Activated gamma-delta T cell treated with anti-CD3 and anti-CD28 coated beads, Interleukin-2, amount 50 U/mL, for 16 hours (primary cell): ENCODE measurements at places on chromosomes 12 and 14.

DNA sequence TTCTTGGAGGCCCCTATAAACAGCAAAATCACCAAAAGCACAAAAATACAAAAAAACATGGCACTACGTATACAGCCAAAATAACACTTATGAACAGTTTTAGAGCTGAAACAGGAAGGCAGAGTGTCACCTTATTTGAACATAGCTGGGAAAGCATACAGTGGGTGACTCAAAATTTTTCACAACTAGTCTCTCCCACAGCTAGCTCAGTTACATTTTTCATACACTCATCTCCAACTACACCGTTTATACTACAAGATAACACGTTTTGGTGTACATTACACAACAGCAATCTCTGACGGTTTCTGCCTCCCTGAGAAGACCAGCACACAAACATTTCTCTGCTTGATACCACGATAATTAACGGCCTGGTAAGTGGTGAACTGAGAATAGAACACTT lies 2.9 kb downstream of the RAD52 start:
- no peak for DNase-seq

DNA sequence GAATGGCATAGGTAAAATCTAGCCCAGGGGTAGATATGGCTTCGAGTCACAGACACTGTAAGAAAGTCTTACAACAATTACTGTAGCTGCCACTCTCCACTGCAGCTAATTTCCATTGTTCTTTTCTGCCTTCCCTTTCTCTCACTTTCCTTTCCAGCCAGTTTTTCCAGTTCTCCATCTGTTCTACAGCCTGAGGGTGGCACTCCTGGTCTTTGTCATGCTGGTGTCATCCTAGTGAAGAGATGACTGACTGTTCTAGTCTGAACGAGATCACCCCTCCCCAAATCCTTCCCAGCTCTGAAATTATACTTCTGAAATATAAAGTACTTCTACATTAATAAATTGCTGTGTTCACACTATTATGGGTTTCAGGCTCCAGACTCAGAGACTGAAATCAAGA lies 74.2 kb upstream of the CSRP2 start:
- DNase-seq: no peak

- no peak for DNase-seq
Observed at GRCh38 chr14:85363358-85363757, 166.6 kb upstream of the FLRT2 start.

DNA sequence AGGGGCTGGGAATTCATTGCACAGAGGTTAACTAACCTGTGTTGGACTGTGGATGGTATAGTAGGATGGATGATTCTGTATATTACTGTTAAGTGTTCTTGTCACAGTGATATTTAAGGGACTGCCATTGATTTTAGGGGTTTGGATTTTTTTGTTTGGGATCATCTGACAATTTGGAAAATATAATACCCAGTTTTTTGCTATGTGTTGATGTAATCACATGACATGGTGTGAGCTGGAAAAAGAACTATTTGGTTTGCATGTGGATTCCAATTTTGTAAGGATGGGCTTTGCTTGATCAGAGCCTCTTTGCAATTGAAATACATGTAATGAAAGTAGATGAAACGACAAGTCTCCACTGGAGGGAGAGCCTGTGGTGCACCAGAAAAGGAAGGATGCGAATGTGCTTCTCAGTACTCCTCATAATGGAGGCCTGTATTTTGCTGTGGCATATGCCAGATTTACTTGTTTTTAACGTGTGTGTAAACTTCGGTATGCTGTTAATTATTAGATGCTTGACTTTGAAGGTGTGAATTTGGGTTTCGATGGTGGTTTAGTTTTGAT lies 2.7 kb downstream of the DYRK2 start:
- DNase-seq: no peak

DNA sequence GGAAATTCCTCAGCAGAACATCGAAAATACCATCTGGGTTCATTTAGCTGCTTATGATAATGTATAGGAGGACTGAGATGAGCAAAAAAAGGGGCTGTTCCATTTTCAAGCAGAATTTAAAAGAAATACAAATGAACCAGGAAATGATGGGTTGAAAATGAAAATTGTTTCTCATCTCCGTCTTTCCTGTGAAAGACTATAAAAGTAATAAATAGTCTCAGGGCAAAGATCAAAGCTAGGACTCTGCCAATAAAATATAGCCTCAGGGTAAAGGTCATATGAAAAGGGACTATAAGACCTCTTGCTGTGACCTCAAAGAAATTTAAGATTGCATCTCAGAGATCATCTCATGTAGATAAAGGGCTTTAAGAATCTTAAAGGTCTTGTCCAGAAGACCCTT lies 478.0 kb downstream of the BTG1 start:
- no peak for DNase-seq

DNA sequence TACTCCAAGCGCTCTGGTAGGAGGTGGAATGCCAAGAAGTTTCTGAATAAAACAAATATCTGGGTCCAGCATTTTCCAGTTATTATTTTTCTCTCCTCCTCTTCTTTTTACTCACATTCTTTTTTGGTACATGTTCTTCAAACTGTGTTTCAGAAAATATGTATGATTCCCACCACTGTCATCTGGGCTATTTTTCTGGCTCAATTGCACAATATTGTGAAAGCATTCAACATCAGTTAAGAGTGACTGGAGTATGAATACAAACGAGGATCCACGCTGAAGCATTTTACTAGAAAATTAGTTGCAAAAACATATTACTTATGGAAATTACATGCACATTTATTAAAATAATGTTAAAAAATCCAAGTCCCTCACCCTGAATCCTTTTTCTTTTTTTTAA lies 61.5 kb downstream of the KCNMB4 start:
- DNase-seq: no peak

DNA sequence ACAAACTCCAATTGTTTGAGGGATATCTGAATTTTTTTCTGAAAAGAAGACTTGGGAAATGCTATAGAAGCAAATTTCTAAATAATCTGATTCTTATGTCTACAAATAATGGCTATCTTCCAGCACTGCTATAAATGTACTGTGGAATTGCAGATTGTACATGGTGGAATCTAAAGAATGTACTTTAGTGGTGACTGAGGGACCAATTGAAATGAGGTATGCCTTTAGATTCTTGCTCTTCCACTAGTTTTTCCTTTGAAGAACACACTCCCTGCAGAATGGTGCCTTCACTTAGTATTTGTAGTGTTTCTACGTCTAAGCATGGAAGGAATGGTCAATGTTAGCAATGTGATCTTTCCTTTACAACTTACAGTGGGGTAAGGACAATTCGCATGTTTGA lies 11.7 kb upstream of the PRB4 start:
- DNase-seq: no peak

DNA sequence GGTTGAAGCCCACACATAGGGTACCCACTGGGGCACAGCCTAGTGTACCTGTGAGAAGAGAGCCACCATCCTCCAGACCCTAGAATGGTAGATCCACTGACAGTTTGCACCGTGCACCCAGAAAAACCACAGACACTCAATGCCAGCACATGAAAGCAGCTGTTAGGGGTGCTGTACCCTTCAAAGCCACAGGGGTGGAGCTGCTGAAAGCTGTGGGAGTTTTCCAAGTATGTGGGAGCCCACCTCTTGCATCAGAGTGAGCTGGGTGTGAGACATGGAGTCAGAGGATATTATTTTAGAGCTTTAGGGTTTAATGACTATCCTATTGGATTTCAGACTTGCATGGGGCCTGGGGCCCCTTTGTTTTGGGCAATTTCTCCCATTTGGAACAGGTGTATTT lies 30.5 kb downstream of the TSPAN19 start:
- no peak for DNase-seq

DNA sequence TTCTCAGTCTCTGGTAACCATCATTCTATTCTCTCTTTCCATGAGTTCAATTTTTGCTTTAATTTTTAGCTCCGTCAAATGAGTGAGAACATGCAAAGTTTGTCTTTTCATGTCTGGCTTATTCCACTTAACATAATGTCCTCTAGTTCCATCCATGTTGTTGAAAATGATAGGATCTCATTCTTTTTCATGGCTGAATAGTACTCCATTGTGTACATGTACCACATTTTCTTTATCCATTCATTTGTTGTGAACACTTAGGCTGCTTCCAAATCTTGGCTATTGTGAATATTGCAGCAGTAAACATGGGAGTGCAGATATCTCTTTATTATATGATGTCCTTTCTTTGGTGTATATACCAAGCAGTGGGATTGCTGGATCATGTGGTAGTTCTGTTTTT lies 145.4 kb upstream of the E2F7 start:
- DNase-seq: no peak

- no peak for DNase-seq
Observed at GRCh38 chr12:109139360-109139759, 23.0 kb downstream of the ACACB start.

- no peak for DNase-seq
Observed at GRCh38 chr12:66065641-66066136, 64.9 kb downstream of the LLPH start.

GRCh38 chr14:95119336-95119735 lies 38.0 kb downstream of the DICER1 start:
- no peak for DNase-seq

DNA sequence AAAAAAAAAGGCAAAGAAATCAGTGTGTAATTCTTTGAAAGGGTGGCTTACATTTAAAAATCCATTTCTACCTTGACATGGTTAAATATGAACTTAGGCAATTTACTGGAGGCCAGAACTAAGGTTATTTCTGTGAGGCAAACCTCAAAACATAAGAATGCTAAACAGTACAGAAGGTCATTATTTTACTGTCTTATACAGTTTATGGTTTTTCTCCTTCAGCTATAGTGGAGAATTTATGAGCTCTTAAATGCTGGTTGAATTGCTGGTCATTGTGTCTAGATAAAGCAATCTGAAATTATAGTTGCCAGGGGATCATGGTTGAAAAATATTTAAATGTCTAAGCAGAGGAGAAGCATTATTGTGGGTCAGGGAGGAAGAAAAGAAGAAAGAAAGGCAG lies 70.5 kb downstream of the TRIM9 start:
- no peak for DNase-seq

- DNase-seq: no peak
Observed at GRCh38 chr12:105076913-105077312, 7.3 kb downstream of the ALDH1L2 start.

DNA sequence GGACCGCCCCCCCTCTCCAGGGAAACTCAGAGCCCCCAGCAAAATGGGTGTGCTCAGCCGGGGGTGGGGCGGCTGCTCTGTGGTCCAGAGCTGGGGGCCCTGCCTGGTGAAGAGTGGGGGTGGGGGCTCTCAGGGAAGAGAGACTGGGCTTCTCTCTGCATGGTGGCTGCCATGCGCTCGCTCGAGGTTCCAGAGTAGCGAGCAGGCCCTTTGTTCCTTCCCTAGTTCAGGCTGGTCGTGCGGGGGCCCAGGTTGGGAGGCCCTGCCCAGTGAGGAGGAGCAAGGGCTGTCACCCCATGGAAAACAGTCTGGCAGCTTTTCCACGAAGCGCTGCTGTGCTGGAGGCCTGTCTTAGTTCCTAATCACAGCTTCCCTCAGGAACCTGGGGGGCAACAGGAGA lies 134.6 kb downstream of the AEBP2 start:
- no peak for DNase-seq

DNA sequence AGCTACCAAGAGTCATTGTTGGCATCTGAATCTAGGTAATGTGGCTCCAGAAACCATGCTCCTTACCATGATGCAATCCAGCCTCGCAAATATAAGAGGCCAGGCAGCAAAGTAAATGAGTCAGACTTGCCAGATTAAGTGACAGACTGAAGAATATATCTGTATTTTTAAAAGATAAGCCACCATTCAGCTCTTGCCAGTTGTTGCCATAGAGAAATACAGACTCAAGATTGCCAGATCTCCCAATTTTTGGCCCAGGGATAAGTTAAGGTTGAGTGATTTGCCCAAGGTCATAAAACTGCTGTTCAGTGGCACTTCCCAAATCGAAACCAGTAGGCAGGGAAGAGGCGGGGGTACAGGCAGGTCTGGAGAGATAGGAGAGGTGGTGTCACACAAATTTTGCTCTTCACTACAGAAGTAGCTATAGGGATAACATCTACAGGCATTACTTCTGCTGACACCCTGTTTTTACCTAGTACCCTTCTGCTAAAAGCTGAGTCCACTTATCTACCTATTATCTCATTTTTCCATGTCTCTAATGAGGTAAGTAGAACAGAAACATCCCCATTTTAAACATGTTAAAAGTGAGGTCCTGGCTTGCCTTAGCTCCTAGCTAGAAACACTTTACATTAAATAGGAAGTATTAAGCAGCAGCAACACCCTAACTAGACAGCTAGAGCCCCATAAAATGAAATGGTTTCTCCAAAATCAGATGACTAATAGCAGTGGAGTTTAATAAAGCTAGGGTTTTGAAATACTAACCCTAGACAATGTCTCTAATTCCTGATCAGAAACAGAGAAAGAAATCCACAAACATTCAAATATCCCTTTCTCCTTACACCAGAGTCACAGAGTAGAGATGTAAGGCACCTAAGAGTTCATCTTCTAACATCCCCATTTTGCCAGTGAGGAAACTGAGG lies 19.5 kb downstream of the DCAF5 start:
- DNase-seq: no peak

DNA sequence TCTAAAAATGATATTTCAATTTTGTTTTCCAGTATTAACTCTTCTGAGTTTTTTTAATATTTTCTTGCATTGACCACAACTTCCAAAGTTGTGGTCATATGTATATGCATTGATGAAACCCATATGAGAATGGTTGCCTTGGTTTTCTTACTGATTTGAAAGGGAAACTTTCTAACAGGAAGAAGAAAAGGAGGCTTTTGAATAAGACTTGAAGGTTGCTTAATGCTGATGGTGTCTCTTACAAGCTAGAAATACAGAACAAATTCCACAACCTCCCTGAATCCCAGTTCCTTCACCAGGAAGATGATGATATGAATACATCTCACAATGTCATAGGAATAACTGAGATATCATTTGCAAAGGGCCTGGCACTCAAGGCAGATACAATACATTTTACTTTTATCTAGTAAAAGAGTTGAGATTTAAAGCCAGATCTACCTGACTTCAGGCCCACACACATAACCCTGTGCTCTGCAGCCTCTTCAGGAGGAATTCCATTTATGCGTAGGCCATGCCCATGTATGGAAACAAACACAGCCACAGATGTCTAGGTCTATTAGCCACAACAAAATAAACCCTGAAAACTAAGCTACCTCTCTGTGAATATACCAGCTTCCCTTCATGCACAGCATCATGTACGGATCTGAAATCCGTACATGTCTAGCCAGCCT lies 165.4 kb upstream of the PLEKHG7 start:
- DNase-seq: no peak

DNA sequence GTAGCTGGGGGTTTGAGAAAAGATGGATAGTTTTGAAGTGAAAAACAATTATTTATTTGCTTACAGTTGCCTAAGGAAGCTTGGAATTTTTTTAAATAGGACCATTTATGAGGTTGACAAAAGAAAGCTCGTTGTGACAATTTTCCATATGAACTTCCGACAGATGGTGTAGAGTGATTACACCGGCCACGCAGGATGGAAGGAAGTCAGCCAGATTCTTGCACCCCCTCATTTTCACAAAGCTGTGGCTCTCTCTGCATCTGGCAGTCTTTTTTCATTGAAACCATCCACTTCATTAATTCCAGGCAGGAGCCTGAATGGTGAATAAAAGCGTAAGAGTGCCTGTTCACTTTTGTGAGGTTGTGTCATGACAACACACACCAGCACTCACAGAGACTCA lies 1284.1 kb downstream of the AACS start:
- no peak for DNase-seq
